ENCODE measurements at places on chromosomes 2 and 18.

GRCh38 chr2:129894616-129895015, 84.8 kb upstream of the RAB6C start:
- DNase-seq, result no peak

DNA sequence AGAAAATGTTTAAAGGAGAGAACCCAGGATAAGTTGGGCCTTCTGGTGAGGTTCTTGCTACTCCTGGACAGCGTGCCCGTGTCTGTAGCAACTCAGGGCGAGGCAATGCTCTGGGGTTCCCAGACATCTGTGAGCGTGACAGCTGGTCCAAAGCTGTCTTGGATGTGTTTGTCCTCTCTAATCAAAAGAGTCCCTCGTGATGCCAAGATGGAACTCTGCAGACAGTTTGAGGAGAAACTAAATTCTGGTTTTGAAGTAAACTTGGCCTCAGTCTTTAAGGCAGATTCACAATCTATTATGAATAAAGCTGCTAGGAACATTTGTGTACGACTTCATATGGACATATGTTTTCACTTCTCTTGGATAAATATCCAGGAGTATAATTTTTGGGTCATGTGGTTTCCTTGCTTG, 47.3 kb downstream of the TMEM17 start:
- DNase-seq, result no peak

GRCh38 chr2:153373510-153374279, 104.9 kb downstream of the RPRM start:
- DNase-seq, result no peak

- no peak for DNase-seq
Measured at GRCh38 chr2:33372940-33373553, 103.4 kb upstream of the RASGRP3 start.

GRCh38 chr18:50451100-50451842, 76.4 kb downstream of the SKA1 start:
- no peak for DNase-seq

- DNase-seq, result no peak
Measured at GRCh38 chr2:108607706-108608301, 73.5 kb downstream of the LIMS1 start.

GRCh38 chr2:96136129-96136720, 2.1 kb downstream of the ASTL start:
- no peak for DNase-seq

DNA sequence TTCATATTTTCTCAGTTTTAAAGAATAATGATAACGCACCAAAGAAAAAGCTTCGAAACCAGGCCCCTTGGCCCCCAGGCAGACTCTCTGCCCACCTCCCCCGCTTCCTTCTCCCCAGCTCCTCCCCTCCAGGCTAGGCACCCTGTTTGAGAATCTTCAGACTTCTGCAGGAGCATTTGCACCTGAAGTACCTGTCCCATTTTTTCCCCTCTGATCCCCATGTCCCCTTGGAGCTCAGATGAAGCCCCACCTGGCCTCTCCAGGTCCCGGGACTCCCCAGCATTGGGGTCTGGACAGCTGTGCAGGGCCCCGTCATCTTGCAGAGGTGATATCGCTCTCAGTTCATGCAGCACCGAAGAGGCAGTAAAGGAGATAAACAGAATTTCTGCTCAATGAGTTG, 35.5 kb upstream of the KLHL29 start:
- DNase-seq, result no peak

DNA sequence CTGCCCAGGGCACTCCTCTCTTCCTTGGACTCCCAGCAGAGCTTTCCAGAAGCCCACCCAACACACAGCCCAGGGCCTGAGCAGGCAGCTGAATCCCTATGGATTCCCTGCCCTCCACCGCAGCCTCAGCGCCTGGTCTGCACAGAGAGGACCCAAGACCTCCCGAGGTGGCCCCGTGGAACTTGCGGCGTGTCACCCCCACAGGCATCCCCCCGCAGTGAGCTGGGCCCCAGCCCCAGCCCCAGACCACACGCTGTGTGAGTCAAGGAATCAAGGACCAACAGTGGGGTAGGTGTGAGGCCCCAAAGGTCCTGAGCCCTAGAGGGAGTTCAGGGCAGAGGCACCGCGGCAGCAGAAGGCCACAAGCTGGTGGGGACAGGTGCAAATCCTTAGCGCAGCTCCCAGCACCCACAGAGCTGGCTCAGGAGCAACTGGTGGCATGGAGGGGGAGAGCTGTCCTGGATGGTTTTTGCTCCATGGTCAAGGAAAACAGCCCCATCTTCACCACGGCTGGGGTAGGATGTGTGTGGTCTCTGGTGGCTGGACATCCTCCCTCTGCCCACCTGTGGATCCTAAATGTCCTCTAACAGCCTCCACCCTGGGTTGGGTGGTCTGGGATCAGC, 8.5 kb downstream of the HS6ST1 start:
- no peak for DNase-seq

- peak; percentile 45 for DNase-seq
Measured at GRCh38 chr2:113138428-113139322, 11.3 kb downstream of the IL1RN start.

- DNase-seq, result no peak
Measured at GRCh38 chr2:132384491-132385151, 32.0 kb upstream of the GPR39 start.

DNA sequence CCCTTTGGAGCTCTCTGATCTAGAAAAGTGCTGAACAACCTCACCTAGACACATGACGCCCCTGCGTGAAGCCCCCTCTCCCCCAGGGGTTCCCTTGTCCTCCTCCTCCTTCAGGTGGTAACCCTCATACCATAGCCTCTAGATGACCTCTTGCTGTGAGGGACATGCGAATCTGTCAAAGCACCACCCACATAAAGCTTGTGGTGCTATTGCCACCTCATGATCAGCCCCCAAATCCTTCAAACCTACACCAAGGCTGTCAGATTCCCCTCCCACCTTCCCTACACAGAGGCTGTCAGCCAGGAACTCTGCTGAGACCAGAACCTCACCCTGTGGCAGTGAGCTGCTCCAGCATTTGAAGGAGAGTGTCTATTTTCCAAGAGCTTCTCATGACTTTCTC, 43.1 kb upstream of the TEX51 start:
- no peak for DNase-seq

DNA sequence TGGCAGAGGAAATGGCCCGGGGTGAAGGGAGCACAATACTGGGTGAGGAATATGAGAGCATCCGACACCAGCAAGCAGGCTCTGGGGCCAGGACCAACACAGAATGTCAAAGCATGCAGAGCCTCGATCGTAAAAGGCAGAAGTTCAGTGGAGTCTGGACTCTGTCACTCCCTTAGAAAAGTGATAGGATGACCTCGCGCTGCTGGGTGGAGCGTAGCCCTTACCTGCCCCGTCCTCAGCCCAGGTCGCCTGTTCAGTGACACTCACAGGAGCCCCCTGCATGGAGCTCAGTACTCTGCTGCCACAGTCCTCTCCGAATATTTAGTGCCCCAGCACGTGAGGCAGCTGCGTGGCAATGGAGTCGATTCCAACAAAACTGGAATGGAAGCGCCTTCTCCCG, 236.7 kb upstream of the MYT1L start:
- DNase-seq, result no peak

DNA sequence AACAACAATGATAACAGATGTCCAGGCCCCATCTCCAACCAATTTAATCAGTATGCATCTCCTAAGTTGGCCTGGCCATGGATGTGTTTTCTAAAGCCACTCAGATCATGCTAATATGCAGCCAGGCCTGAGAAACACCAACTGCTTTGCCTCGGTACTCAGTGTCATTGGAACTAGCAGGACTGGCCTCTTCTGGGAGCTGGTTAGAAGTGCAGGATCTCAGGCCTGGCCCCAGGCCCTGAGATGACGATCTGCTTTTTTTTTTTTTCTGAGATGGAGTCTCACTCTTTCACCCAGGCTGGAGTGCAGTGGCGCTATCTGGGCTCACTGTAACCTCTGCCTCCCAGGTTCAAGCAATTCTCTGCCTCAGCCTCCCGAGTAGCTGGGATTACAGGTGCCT, 69.1 kb downstream of the IRS1 start:
- DNase-seq, result no peak

DNA sequence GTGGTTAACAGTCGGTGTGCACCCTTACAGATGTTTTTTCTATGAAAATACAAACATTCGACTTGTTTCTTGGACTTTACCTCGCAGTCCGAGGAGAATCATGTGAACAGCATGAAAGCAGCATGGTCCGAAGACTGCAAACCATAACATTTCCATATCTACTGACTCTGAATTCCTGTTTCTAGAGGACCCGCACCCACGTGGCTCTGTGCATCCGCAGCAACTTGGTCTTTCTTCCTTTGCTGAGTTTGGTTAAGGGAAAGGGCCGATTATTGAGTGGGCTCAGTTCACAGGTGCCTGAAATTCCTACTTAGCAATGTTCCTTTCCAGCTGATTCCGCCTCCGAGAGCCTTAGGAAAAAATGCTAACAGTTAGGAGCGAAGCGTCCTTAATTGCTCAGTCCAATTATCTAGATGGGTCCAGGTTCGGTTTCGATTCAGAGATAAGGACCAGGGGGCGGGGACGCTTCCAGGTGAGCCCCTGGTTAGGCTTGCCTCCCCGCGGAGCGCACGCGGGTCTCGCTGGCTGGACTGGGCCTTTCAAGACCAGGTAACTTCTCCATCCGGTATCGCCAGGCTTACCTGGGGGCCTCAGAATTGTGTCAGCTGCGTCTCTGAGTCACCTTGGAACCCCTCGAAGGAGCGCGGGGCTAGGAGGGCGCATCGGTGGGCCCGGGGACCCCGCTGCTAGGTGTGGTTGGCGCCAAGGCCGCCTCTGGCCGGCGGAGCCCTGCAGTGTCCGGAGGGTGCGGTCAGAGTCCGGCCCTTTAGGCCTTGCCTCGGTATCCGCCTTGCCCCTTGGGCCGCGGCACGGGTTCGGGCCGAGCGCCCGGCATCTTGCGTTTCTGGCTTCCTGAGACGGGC, 1.1 kb upstream of the B3GNT2 start:
- DNase-seq, result no peak

GRCh38 chr2:186423481-186423880, 62.6 kb upstream of the ZC3H15 start:
- no peak for DNase-seq

GRCh38 chr2:191478799-191479679, 198.9 kb upstream of the NABP1 start:
- DNase-seq, result no peak

GRCh38 chr2:143505542-143505941, 376.3 kb downstream of the ARHGAP15 start:
- DNase-seq, result no peak

GRCh38 chr18:54612237-54612636, 21.2 kb downstream of the DYNAP start:
- DNase-seq, result no peak

- DNase-seq, result no peak
Measured at GRCh38 chr18:50053111-50053510, 141.8 kb downstream of the MYO5B start.

DNA sequence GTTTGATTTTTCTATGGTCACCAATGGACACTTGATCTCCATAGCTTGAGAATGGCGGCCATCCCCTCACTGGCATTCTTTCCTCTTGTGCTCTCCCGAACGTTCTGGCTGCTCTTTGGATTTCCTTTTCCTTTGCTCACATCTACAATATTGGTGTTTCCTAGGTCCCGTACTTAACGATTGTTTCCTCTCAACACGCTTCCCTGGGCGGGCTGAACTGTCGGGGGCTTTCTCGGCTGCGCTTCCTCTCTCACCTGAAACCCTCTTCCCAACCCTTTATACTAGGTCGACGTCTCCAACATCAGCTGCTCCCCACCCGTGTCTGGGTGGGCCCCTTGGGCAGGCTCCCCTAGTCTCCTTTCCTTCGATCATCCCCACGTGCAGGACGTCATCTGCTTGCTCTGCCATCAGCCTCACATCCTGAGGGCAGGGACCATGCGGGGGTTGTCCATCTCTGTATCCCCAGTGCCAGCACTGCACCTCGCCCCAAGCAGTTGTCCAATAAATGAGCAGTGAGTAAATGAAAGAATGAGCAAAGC, 634 bp upstream of the DIS3L2 start:
- no peak for DNase-seq

DNA sequence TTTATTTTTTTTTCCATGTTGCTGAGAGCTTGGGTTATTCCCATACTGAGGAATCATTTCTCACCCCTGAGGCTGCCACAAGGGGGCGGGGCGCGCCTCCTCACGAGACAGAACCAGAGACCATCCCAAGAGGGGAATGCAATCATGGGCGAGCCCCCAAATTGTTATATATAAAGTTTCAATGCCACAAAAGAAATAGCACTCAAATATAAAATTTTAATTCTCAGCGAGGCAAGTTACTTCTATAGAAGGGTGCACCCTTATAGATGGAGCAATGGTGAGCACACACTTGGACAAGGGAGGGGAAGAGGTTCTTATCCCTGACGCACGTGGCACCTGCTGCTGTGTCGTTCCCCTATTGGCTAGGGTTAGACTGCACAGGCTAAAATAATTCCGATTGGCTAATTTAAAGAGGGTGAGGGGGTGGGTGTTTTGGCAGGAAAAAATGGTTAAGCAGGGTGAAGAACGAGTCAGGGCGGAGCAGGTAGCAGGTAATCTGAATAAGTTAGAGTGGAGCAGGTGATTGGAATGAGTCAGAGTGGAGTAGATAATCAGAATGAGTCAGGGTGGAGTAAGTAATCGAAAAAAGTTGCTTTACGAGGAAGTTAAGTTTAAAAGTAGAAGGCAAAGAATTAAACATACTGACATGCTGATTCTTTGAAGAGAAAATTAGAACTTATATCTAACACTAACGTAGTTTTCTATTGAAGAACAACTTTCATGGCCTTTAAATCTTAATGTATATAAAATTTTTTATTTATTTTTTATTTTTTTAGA, 177.5 kb downstream of the MTCL1 start:
- DNase-seq, result no peak

DNA sequence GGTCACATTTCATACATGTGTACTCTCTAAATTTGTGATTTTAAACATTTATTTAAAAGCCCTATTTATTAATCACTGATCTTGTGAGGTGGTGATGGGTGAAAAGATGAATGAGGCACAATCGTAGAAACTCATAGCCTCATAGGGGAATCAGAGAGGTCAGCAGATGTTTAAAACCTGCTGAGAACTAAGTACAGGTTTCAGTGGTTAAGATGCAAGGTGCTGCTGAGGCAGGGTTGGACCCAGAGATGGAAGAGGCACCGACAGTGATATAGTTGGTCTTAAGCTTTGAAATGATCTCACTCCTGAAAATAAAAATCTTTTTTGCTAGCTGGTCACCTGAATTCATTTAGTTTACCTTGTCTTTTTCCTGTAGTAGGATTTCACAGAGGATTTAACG, 49.6 kb downstream of the LINC00305 start:
- DNase-seq, result no peak

DNA sequence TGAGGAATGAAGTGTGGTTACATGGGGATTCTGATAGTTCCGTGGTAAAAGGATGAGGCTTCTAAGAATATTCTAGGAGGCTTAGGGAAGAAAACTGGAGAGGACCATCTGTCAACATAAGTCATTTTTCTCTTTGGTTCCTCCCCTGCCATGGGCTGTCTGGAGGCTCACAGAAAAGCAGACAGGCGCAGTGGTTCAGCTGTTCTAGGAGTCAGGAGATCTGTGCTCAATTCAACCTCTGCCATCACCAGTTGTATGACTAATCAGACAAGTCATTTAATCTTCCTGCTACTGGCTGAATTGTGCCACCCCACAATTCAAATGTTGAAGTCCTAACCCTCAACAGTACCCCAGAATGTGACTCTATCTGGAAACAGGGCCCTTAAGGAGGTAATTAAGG, 36.4 kb downstream of the ADAM17 start:
- DNase-seq, result no peak
